MG63 (cell line): ENCODE measurements at places on chromosomes 7 and 10.

DNA sequence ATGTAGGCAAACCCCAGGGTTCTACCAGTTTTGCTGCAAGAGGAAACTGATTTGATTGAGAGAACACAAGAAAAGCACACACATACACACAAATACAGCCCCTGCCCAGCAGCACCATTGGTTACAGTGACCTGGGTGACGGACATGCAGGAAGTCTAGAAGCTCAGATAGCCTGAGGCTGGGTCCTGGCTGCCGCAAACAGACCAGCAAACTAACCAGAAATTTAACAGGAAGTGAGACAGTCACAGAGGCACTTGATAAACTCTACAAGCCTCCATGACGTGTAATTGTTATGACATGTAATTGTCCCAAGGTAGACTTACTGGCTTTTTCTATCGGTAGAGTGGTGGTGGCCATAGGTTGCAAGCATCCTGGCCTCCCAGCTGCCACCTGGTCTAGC is 58.9 kb downstream of the PRKAR2B start:
- no peak for DNase-seq

GRCh38 chr7:52317921-52318320 is 717.5 kb upstream of the POM121L12 start:
- no peak for DNase-seq

DNA sequence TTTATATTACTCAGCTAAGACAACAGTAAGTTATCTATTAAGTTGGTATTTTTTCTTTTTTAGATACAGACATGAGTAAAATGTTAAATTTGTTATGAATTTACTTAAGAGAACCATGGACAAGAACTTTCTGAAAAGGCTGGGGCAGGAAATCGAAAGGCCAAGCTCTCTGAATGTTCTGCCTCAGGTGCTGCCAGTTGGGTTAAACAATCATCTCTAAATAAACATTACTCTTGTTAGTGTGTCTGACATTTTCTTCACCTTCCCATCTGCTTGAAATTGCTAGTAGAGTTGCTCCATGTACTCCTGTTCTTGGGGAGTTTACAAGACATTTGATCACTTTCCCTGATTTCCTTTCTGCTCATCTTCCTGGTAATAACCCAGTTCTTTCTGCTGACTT is 87.5 kb downstream of the ANKRD7 start:
- DNase-seq: no peak

DNA sequence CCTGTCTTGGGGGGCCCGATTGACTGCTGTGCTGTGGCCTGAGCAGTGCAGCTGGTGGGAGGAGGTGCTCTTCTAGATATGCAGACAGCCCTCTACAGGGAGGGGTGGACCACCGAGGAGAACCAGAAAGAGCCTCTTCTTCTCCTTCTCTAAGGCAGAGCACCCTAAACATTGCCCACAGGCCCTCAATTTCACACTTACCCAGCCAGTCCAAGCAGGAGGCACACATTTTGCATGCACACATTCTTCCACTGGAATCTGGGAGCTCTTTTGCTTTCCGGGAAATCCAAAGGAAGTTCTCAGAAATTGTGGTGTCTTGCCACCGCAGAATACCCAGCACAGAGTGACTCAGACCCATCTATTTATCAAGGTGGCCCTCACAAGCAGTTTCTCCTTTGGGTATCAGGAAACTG is 45.8 kb downstream of the EEPD1 start:
- no peak for DNase-seq

DNA sequence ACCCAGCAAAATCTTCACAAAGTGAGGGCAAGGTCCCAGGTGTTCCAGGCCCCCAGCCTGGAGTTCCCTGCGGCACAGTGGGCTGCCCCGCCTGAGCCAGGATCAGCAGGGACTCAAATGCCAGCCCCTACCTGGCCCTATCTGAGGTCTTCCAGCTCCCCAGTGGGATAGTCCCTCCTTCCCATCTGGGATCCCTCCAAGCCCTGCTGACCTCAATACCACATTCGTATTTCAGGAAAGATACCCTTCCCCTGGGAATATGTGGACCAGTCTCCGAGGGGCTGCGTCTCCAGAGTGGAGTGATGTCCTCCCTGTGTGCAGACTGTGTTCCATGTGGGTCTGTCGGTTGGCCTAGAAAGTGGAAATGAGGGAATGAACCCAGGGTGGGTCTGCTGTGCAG is 40.9 kb downstream of the ELFN1 start:
- DNase-seq: no peak

GRCh38 chr7:129095258-129095657 is 40.3 kb upstream of the TNPO3 start:
- DNase-seq: no peak

DNA sequence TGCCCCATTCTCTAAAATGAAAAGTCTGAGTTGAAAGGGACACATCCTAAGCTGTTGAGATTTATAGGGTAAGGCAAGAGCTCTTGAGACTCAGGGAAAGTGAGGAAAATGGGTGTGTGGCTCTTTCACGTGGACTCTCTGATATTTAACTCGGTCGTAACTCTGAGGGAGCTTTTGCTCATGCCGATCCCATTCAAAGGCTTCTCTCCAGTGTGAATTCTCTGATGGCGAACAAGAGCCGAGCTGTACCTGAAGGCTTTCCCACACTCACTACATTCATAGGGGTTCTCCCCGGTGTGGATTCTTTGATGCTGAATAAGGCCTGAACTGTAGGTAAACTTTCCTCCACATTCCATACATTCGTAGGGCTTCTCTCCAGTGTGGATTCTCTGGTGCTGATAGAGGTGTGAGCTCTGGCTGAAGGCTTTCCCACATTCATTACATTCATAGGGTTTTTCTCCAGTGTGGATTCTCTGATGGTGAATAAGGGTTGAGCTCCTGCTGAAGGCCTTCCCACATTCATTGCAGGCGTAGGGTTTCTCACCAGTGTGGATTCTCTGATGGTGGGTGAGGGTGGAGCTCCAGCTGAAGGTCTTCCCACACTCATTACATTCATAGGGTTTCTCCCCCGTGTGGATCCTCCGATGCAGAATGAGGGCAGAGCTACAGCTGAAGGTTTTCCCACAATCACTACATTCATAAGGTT is 10.4 kb downstream of the ZNF3 start:
- no peak for DNase-seq

- DNase-seq: no peak
Observed at GRCh38 chr7:138668229-138668596, 32.9 kb downstream of the SVOPL start.
